ENCODE measurements at places on chromosomes 7 and 10. TPM values are rescaled to one million over a fixed set of nuclear protein-coding genes. Genes with fewer than 3 reads are reported as not detected.

DNA sequence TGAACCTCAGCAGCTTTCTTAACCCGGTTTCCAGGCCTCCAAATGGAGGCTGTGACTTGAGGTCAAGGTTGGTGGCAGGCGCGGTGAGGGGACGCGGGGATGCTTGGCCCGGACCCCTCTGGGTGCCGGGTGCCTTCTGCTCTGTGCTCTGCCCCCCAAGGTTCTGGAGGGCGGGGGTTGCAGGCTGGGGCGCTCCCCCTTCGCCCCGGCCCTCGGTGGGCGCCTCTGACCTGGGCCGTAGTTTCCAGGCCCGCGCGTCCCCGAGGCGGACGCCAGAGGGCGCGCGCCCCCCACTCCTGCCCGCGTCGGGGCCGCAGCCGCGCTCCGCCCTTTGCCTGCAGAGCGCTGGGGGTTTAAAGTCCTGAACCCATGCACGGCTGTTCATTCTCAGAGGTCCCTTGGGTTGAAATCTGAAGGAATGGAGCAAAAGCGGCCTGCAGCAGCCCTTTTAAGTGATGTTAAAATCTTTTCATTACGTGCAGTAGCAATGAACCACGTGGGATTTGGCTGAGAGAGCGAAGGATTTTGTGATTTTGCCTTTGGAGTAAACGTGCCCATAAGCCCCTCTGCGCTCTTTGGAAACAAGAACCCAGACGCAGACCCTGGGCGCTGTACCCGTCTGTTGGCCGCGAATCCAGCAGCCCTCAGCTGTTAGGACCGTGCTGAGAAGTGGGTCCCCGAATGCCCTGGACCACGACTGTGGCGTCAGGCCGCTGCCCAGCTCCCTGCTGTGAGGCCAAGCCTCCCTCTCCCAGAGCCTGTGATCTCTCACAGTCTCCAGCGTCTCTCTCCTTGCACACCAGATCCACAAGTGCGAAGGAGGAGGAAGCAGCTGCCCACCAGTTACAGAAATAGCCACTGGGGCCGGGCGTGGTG, 135.0 kb downstream of the ACTR3B start:
- no peaks in the 10 kb centered on the region for H3K27me3 ChIP-seq
- no peaks in the 10 kb centered on the region for H3K36me3 ChIP-seq
- no peak overlapping the region for H3K4me3 ChIP-seq
- H3K4me1 ChIP-seq, result peaks cover 6% of the 10 kb centered on the region
- H3K27ac ChIP-seq, result no peak overlapping the region

GRCh38 chr7:15459018-15459615, 102.7 kb downstream of the AGMO start:
- H3K27ac ChIP-seq, result no peak overlapping the region
- H3K4me1 ChIP-seq, result no peaks in the 10 kb centered on the region
- H3K4me3 ChIP-seq, result no peak overlapping the region
- no peaks in the 10 kb centered on the region for H3K27me3 ChIP-seq
- no peak for DNase-seq

Gene MSS51
- total RNA-seq, result 1.1 TPM

DNA sequence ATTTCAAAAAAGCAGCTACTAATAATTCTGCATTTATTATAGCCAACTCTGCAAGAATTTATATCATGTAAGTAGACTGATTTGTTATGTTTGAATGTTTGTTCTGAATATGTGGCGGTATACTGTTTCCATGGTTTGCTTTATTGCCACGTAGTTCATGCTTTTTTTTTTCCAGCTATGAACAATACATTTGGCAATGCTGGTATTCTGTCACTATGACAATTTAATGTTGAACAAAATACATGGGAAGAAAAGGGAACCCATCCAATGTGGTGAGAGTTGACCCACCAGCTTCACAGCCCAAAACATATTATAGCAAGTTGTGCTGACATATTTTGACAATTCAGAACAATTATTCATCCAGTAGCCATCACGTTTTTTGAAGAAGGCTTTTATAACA, 145.6 kb downstream of the CCDC71L start:
- no peak overlapping the region for H3K4me3 ChIP-seq
- H3K27ac ChIP-seq, result no peak overlapping the region
- no peaks in the 10 kb centered on the region for H3K4me1 ChIP-seq
- H3K27me3 ChIP-seq, result peaks cover 20% of the 10 kb centered on the region
- no peaks in the 10 kb centered on the region for H3K36me3 ChIP-seq
- no peak for DNase-seq

Gene PTPRZ1
- total RNA-seq, result not detected

Gene MUC12
- total RNA-seq, result 0.60 TPM

All from CD4-positive, alpha-beta T cell (primary cell).